ENCODE measurements at places on chromosomes 12 and 14.

DNA sequence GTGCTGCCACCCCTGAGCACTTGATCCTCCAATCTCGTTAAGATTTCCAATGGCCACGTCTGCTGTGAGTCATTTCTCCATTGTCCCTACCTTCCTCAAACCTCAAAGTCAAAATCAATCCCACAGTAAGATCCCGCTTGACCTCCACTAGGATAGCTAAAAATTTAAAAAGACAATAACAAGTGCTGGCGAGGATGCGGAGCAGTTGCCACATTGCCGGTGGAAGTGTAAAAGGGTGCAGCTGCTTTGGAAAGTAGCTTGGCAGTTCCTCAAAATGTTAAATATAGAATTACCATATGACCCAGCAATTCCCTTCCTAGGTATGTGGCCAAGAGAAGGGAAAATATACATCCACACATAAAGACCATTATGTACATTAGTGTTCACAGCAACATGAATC, 9.5 kb upstream of the BCL7A start:
- DNase-seq, result no peak

DNA sequence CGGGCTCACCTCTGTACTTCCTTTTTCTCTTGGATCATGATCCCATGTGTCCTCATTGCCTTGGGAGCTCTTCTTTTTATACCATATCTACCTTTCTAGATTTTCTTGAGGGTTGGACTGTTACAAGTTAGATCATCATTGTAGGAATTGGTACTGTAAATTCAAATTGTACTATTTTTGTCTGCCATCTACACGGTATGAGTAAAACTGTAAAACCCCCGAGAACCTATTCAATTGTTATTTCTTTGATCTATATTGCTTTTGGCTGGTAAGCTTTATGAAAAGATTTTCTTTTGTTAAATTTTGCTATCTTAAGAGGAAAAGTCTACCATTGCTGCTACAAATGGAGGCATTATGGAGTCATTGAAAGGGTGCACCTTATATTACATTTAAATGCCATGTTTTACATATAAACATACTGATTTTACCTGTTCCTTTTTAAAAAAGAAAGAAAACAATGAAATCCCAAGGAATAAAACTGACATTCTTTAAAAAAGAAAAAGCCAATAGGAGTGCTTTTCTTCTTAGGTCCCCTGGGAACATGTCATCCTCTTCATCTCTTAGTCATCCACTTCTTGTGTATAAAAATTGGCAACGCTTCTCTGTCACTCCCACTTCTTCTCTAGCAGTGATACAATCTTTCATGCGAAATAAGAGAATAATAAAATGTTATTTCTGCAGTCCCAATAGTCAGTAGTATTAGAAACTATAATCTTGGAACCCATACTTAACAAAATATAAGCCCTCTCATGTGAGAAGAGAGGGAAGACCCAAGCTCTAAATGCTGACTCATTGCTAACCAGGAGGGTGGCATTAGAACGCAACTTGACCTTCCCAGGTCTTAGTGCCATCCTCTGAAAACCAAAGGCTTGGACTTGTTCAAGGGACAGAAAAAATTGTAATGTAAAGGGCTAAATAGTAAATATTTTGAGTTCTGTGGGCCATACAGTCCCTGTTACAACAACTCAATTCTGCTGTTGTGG, 20.4 kb downstream of the RGS6 start:
- DNase-seq, result no peak

- DNase-seq, result no peak
These were observed 384.5 kb upstream of the DCN start for GRCh38 chr12:91567100-91567485.

GRCh38 chr14:103105580-103106150, 11.1 kb downstream of the EXOC3L4 start:
- DNase-seq, result no peak

DNA sequence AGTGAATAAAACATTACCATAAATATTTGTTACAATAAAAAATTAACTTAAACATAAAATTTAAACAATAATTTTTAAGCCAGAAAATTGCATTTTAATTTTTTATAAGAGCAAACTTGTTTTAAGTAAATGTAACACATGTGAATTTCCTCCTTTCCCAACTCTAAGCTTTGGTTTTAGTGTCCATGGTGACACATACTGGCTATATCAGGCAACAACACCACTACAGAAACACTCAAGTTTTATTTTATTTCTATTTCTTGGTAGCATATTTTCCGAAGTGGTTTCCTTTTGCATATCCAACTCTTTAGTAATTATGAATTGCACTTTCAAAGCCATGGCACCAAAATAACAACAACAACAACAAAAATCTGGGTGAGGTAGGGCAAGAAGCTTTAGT, 2.2 kb downstream of the NELL2 start:
- no peak for DNase-seq

GRCh38 chr12:76881142-76881541, 2.3 kb upstream of the CSRP2 start:
- no peak for DNase-seq

DNA sequence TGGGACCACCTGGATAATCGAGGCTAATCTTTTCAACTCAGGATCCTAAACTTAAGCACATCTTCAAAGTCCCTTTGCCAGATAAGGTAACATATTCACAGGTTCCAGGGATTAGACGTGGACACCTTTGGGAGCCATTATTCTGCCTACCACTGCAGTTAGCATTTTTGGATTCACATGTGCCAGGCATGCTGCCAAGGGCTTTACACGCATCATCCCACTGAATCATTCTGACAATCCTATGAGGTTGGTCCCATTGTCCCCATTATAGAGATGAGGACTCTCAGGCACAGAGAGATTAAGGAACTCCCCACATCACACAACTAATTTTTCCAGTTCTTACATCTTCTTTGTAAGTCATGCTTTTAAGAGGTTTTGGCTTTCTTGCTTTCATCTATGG, 34.5 kb downstream of the RTN1 start:
- no peak for DNase-seq

- no peak for DNase-seq
These were observed 102.0 kb downstream of the DIP2B start for GRCh38 chr12:50606675-50607375.

DNA sequence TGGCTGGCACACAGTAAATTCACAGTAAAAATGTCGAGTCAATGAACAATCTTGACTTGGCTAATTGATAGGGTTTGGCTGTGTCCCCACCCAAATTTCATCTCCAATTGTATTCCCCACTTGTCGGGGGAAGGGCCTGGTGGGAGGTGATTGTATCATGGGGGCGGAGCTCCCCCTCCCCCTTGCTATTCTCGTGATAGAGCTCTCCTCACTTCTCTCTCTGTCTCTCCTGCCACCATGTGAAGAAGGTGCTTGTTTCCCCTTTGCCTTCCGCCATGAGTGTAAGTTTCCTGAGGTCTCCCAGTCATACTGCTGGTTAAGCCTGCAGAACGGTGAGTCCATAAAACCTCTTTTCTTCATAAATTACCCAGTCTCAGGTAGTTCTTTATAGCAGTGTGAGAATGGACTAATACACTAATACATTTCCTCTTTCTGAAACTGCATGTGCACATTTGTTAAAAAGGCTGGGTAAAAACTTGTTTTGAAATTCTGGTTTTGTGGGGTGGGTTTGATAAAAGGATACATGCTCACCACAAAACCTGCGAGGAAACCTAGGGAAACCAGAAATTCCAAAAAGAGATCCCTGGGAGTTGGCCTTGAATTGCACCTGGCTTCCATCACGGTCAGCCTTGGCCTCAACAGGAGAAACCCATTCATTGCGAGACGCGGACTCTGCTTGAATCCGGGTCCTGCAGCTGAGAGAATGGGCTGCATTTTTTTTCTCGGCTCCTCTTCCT, 16.2 kb upstream of the MYL2 start:
- DNase-seq, result no peak

- DNase-seq, result no peak
These were observed 33.6 kb upstream of the PCNX1 start for GRCh38 chr14:70873627-70874026.

GRCh38 chr12:91926848-91927247, 218.8 kb downstream of the BTG1 start:
- no peak for DNase-seq

DNA sequence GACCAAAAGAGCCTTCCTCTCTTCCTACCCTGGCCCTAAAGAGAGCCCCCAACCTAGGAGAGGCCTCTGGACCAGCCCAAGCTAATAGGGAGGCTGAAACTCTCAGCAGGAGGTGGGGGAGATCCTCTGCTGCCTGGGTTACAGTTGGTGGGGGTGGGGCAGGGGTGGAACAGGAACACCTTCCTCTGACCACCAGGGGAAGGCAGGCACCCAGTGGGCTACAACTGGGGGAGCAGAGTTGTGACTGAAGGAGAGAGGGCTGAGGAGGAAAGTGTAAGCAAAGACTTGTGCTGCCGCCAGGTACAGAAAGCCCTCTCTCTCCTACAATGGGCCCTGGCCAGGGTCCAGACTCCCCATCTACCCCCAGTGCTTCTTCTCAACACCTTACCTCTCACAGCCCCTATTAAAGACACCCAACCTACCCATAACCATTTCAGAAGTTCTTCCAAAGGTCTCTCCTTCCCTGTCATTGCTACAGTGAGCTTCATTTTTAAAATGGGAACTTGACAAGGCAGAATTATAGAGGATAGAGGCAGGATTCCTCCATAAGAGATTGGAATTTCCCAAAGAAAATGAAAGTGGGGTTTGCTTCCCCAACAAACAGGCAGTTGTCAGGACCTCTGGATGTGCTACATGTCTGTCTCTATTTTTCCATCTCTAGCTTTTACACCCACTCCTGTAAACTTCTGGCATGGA, 1.4 kb downstream of the MYO1A start:
- DNase-seq, result no peak

DNA sequence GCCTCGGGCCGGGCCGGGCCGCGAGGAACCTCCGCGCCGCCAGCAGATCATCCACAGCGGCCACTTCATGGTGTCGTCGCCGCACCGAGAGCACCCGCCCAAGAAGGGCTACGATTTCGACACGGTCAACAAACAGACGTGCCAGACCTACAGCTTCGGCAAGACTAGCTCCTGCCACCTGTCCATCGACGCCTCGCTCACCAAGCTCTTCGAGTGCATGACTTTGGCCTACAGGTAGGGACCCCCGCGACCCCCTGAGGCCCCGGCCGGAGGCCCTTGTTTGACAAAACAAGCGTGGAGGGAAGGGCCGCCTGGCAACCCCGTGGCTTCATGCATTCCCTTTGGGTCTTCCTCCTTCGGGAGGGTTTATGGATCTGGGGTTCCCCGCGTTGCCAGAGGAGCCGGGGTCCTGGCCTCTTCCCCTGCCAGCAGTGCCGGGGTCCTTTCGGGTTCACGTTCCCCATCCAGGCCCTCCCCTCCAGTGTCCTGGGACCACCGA, 526 bp downstream of the MLXIP start:
- no peak for DNase-seq

- DNase-seq, result no peak
These were observed 181.7 kb downstream of the ADAMTS20 start for GRCh38 chr12:43370263-43370662.

- DNase-seq, result peak; percentile 79
These were observed 11.0 kb upstream of the FBXL14 start for GRCh38 chr12:1605129-1606020.

DNA sequence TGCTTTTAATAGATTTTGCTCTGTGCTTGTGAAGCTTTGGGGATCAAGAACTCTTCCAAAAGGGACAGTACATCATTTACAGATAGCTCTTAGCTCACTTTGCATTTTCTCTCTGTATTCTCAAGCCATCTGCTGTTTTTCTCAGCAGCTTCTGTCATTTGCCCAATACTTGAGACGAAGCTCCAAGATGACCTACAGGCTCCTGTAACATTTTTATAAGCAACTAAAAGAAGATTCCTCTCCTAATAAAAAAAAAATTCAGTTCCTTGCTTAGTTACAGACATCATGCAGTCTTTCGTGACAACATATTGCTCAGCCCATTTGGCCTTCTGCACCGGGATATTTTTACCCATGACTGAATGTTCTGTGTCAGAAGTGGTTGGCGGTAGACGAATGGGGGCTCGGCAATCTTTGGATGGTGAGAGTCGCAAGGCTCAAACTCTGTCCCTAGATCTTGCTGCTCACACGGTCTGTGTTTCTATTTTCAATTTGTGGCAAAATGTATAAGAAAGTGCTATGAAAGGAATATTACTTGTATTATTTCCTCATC, 215.6 kb downstream of the FSCB start:
- DNase-seq, result no peak

- DNase-seq, result no peak
These were observed 142.5 kb downstream of the PDE3A start for GRCh38 chr12:20510811-20511210.

- DNase-seq, result no peak
These were observed 42.3 kb downstream of the ANAPC7 start for GRCh38 chr12:110361216-110361615.

DNA sequence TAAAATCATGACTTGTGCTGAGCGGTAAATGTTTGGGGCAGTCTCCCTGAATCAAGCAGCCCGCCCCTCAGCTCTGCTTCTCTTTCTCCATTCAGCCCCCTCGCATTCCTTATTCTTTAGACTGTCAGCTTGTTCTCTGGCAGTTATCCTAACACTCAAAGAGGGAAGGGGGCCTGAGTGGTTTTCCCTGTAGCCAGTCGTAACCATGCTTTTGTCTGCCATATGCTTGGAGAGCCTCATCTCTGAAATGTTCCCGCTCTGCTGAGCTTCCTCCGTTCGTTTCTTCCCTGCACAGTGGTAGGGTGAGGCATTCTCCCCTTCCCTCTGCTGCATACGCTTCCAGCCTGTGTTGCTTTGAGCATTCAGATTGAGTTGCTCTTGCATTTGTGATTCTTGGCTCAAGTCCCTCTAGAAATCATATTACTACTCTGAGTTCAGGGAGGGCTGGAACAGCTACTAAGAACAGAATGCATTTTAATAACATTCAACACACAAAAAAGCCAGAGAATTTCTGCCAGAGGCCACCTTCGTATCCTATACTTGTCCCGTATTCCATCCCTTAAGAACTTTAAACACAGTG, 119.7 kb downstream of the FBXL14 start:
- DNase-seq, result no peak

DNA sequence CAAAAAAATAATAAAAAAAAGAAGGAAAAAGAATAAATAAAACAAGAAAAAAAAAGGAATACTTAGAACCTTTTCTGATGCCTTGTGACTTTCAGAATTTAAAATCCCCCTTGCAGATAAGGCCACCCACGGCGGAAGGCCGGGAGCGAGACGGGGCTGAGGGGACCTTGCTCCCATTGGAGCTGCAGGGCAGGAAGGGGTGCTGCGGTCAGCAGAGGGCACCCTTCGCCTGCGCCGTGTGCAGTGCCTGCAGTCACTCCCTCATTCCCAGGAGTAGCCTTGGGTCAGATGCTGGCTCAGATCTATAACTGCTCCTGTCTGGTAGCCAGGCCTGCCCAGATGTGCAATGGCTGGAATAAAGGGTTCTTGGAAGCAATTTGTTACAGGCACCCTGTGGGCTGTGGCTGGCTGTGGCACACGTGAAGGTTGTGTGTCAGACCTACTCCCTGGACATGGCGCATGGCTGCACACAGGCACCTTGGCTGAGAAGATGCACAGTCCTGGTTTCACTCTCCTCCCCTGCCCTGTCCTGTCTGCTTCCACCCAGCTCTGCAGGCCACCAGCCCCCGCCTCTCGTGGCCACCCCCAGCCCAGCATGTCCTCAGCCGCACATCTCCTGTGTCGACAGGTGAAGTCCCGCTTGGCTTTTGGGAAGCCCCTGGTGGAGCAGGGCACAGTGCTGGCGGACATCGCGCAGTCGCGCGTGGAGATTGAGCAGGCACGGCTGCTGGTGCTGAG, 13.4 kb upstream of the ALDH2 start:
- DNase-seq, result peak; percentile 69

Data from breast epithelium (tissue), 4 donors.